T1000 (cell line): ENCODE measurements at places on chromosomes 6 and 20.

DNA sequence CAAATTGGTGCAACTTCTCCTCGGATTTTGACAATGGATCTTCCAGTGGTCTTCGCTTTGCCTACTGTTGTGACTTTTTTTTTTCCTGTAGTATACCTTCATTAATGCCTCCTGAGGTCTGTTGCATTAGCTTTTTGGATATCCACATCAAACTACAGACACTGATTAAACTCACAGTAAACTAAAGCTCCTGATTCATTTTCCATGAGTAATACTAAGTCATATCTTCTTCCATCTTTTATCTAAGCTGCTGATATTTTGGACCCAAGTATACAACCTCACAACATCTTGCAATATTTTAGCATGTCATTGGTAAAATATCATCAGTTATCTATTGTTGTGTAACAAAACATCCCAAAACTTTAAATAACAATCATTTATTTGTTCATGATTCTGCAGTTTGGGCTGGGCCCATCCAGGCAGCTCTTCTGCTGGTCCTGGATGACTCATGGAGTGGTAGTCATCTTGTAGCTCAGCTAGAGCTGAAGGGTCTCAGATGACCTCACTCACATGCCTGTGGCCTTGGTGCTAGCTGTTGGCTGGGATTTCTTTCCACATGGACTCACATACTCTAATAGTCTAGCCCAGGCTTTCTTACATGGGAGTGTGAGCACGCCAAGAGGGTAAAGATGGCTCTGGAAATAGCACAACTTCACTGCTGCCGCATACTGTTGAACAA, 78.3 kb upstream of the SRSF6 start:
- peak; percentile 33 for DNase-seq

DNA sequence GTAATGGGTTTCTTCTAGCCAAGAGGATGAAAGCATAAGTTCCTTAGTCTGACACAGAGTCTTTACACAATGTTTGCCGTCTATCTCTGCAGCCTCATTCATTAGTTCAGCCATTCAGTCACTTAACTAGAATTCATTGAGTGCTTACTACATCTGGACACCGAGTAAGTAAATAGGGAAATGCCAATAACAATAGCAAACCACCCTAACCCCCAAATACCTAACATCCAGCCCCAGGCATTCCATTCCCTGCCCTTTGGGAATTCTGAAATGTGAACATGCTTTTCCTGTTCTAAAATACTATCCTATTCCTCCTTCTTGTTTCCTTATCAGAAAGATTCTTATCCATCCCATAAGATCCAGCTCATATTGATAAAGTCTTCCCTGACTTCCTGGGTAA, 277.6 kb upstream of the RNF217 start:
- DNase-seq = no peak

DNA sequence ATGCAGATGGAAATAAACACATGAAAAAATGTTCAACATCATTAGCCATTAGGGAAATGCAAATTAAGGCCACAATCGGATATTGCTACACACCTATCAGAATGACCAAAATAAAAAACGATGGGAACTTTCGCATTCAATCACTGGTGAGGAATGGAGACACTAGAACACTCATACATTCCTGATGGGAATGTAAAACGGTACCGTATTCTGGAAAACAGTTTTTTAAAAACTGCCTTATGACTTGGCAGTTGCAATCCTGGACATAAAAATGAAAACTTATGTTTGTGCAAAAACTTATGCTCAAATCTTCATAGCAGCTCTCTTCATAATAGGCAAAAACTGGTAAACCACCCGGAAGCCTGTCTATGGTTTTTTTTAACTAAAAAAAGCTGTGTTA, 146.0 kb downstream of the CEBPB start:
- no peak for DNase-seq

DNA sequence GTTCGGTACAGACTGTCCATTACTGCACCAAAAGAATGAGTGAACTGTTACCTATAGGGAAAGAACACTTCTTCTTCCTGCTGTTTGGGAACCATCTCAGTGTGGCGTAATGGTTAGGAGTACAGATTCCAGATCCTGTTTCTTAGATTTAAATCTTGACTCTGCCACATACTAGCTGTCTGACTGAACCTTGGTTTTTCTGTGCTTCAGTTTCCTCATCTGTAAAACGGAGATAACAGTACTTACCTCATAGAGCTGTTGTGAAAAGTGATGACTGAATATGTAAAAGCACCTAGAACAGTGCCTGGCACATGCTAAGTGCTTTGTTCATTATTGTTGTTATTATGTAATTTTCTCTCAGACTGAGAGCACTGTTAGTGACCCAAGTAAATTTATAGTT, 39.8 kb downstream of the STX11 start:
- DNase-seq = no peak

DNA sequence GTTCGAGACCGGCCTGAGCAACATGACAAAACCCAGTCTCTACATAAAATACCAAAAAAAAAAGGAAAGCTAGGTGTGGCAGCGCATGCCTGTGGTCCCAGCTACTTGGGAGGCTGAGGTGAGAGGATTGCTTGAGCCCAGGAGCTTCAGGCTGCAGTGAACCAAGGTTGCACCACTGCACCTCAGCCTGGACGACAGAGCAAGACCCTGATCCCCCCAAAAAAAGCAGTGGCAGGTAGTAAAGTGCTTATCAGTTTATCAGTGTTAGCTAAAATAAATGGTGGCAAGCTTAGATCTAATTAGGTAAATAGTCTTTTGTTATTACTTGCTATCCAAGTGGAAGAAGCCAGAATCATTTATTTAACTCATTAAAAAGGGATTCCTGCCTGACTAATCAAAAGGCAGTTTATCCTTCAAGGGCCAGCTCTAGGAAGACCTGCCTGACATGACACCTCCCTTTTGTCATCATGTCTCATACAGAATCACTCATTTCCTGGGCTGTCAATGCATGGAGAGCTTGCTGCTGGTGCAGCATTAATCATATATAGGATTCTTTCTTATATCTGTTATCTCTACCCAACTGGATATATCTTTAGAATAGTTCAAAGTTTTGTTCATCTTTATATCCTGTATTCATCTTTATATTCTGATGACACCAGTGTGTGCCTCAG, 9.6 kb downstream of the DSTN start:
- no peak for DNase-seq

GRCh38 chr20:37529214-37529967, 1.7 kb upstream of the BLCAP start:
- no peak for DNase-seq

- no peak for DNase-seq
These were observed 166.6 kb downstream of the KHDC1L start for GRCh38 chr6:73058736-73059135.

DNA sequence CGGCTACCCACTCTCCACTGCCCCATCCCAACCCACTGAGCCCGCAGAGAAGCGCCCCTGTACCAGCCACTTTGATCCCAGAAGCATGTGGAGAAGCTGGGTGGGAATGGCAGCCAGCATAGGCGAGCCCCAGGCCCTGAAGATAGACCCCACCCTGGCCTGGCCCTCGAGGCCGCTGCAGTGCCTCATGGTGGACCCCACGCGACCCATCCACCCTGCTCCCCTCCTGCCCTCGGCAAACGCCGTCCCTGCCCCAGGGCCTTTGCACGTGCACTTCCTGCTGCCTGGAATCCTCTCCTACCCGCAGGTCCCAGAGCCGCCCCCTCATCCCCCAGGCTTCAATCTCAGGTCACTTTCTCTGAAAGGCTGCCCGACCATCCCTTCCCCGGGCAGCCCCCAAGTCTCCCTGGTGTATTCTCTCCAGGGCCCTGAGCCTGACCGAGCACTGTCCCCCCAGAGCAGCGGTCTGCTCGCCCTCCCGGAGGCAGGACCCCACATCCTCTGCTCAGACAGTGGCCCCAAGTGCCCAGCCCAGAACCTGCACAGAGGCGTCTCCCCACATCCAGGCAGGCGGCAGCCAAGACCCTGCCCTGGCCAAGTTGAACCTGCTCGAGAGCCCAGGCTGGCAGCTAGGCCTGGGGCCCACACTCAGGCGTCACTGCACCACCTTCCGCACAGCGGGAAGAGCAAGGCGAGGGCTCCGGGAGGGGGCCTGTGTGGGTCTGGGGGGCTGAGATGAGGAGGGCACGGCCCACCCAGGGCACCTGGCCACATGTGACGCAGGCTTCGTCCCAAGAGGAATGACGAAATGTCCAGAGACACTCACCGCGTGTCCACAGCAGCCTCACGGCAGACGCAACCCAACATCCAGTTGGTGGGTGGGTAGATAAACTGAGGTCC, 14.0 kb downstream of the KCNQ2 start:
- no peak for DNase-seq
